ENCODE measurements at places on chromosomes 16 and 17. TPM values are rescaled to one million over a fixed set of nuclear protein-coding genes. Genes with fewer than 3 reads are reported as not detected.
A peak's percentile ranks its signal among the peaks of the same experiment; 100 is the strongest.

The GPRC5B gene
- total RNA-seq = not detected

DNA sequence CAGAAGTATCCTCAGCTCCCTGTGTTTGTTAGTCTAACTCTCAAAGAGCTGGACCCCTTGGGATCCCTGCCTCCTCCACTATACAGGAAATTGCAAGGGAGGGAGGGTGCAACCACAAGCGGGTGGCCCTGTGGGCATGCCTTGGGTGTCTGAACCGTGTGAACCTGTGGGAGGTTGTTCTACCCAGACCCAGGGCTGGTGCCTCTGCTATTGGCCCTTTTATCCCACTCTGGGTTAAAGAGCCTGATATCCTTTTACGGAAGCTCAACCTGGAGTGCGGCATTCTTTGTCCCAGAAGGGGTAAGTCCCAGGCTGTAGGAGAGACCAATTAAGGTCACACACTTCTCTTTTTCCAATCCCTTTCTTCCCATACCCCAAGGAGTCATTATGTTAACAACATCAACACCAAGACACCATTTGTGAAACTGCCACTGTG is 53.4 kb downstream of the ARSG start:
- no peak for DNase-seq
- H3K4me1 ChIP-seq = no peaks in the 10 kb centered on the region
- H3K4me3 ChIP-seq = no peak overlapping the region
- no peaks in the 10 kb centered on the region for H3K27me3 ChIP-seq
- H3K36me3 ChIP-seq = no peaks in the 10 kb centered on the region
- no peak overlapping the region for H3K27ac ChIP-seq

- H3K27me3 ChIP-seq = no peaks in the 10 kb centered on the region
- H3K4me3 ChIP-seq = no peak overlapping the region
- no peak for DNase-seq
- H3K36me3 ChIP-seq = no peaks in the 10 kb centered on the region
- H3K27ac ChIP-seq = no peak overlapping the region
Measured at GRCh38 chr16:12584488-12585233, 219.0 kb downstream of the CPPED1 start.

The TBC1D3I gene
- total RNA-seq = 0.96 TPM

The MT1M gene
- total RNA-seq = not detected

GRCh38 chr17:34874478-34874877 is 86.8 kb downstream of the CCT6B start:
- no peak for DNase-seq
- no peak overlapping the region for H3K4me3 ChIP-seq
- no peaks in the 10 kb centered on the region for H3K27me3 ChIP-seq
- no peaks in the 10 kb centered on the region for H3K36me3 ChIP-seq
- H3K27ac ChIP-seq = no peak overlapping the region
- no peaks in the 10 kb centered on the region for H3K4me1 ChIP-seq

DNA sequence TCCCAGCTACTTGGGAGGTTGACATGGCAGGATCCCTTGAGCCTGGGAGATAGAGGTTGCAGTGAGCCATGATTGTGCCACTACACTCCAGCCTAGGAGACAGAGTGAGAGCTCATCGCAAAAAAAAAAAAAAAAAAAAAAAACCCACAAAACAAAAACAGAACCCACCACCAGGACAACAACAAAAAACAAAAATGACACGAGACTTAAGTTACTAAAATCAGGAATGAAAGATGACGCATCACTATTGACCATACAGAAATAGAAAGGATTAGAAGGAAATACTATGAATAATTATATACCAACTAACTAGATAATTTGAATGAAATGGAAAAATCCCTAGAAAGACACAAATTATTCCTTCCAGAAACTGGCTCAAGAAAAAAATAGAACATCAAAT is 432.4 kb upstream of the PMFBP1 start:
- H3K27me3 ChIP-seq = no peaks in the 10 kb centered on the region
- no peak overlapping the region for H3K4me3 ChIP-seq
- H3K4me1 ChIP-seq = no peaks in the 10 kb centered on the region
- H3K27ac ChIP-seq = no peak overlapping the region
- H3K36me3 ChIP-seq = no peaks in the 10 kb centered on the region

- H3K36me3 ChIP-seq = peaks cover 34% of the 10 kb centered on the region
- H3K27me3 ChIP-seq = no peaks in the 10 kb centered on the region
- H3K27ac ChIP-seq = peak overlapping the region; percentile 2
- DNase-seq = no peak
- H3K4me3 ChIP-seq = no peak overlapping the region
Measured at GRCh38 chr16:48555155-48555554, 54.8 kb downstream of the N4BP1 start.

DNA sequence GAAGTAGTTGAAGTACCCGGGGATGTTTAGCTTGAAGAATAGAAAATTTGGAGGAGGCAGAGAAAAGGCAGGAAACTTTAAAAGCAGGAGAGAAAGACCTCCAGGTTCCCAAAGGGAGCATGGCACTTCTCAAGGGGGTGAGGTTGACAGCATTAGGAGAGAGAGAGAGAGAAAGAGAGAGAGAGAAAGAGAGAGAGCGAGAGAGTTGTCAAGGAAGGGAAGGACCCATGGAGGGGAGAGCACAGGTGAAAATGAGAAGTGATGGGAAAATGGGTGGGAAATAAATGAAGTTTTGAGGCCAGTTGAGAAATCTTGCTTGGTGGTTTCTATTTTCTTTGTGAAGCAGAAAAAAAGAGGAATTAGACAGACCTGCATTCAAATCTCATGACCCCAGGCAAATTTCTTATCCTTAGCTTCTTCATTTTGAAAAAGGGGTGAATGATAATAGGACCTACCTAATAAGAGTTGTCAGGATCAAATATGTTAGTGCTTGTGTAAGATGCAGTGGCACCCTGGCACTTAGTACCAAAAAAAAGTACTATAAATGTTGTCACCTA is 24.0 kb downstream of the PRKCB start:
- H3K27ac ChIP-seq = no peak overlapping the region
- H3K27me3 ChIP-seq = peaks cover 26% of the 10 kb centered on the region
- H3K36me3 ChIP-seq = no peaks in the 10 kb centered on the region
- DNase-seq = no peak
